Central memory CD4-positive, alpha-beta T cell (primary cell): ENCODE measurements at places on chromosomes 12 and 14.

DNA sequence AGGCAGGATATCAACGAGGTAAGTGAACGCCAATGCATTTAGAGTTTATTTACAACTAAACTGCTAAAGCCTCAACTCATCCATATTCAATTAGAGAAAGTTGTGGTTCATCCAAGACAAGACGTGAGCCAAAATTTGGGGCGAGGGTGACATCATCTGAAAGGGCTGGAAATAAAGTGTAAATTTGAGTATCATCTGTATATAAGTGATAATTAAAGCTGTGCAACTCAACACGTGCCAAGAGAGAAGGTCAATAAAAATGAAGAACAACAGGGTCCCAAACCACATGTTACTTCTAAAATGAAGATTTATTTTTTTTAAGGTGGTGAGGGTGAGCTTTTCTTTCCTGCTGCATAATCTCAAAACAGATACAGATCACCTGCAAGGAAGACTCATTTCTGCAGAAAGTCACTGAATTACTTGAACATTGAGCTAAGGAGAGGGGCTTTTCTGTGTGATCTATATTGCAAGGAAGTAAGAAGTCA lies 203.6 kb downstream of the EFCAB11 start:
- no peak for DNase-seq

DNA sequence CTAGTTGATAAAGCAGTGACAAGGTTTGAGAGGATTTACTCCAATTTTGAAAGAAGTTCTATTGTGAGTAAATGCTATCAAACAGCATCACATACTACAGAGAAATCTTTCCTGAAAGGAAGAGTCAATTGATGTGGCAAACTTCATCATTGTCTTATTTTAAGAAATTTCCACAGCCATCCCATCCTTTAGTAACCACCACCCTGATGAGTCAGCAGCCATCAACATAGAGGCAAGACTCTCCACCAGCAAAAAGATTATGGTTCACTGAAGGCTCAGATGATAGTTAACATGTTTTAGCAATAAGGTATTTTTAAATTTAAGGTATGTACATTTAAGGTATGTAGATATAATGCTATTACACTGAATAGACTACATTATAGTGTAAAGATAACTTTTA lies 122.1 kb upstream of the ARHGAP5 start:
- no peak for DNase-seq

DNA sequence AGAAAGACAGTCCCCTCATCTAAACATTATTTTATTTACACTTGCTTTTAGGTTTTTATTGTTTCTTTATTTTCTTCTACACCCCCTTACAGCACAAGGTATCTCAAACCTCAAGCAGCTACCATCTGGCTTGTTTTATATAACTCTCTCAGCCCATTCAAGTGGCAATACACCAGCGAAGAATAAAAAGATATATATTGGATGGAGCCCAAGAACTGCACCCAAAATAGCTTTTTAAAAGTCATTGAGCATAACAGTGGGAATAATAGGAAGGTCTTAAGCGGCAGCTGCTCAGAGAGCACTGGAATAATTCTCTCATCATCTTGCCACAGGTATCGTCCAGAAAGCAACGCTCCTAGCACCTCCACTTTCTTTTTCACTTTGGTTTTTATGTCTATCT lies 322.5 kb downstream of the SYT1 start:
- no peak for DNase-seq

DNA sequence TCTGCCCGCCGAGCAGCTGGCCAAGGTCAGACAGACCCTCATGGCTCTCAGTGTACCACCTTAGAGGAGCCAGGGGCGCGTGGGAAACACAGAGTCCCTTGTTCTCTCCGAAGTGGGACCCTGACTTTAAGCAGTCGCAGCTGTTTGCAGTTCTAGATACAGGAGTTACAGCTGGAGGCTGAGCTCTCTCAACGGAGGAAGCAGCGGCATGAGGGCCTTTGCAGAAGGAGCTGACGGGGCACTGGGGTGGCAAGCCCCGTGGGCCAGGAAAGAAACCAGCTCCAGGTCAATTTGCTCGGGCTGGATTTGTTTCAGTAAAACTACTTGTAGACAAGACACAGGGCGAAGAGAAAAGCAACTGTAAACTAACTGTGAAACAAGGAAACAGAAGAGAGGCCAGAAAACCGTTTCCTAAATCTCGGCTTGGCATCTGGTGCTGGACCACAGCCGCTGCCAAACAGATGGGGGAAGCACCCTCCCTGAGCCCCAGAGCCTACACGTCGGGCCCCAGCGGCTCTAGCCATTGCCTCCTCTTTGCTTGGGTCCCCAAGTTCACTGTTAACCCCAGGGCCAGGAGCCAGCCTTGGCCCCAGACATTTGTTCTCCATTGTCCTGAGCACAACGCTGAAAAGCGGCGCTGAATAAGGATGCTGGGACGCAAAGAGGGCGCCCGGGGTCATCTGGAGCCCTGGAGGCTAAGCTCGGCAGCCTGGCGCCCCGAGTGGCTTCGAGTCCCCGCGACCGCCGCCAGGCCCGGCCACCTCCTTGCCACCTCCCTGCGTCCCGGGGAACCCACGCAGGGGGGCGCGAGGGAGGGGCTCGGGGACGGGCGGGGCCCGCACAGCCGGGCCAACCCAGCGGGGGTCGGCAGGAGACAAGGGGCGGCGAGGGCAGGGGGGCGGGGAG lies 914 bp upstream of the PACS2 start:
- DNase-seq, result no peak

- DNase-seq, result no peak
These were observed 17.4 kb upstream of the SLC10A1 start for GRCh38 chr14:69814397-69814796.

GRCh38 chr12:58458102-58458501 lies 462.2 kb downstream of the LRIG3 start:
- DNase-seq, result no peak

DNA sequence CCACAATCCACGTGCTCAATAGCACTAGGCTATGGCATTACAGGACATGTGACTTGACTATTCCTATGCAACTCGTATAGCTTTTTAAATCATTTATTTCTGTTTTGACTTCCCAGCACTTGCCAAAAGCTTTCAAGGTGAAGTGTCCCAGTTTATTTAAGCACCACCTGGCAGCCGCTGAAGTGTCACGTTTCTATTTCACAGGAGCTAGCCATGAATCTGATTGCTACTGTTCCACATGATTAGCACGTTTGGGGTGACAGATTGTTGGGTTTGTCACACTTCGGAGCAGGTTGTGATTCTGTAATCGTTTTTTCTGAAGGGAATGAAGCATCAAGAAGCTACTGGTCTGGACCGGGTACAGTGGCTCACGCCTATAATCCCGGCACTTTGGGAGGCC lies 39.9 kb upstream of the BICDL1 start:
- no peak for DNase-seq

GRCh38 chr12:98797200-98797599 lies 152.1 kb downstream of the APAF1 start:
- no peak for DNase-seq

GRCh38 chr12:1197264-1198018 lies 206.4 kb downstream of the ERC1 start:
- DNase-seq, result no peak
